HAP-1 (cell line): ENCODE measurements at places on chromosomes 4 and X.

- peak; percentile 52 for DNase-seq
Measured at GRCh38 chrX:110992611-110993010, 103.4 kb upstream of the PAK3 start.

DNA sequence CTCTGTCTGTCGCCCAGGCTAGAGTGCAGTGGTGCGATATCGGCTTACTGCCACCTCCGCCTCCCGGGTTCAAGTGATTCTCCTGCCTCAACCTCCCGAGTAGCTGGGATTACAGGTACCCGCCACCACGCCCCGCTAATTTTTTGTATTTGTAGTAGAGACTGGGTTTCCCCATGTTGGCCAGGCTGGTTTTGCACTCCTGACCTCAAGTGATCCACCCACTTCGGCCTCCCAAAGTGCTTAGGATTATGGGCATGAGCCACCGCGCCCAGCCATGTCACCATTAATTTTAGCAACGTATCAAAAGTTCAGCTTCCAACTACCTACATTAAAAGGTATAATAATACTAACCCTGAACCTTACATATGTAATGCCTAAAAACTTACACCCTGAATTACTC, 940 bp upstream of the UTP3 start:
- DNase-seq, result no peak

GRCh38 chr4:176153124-176153523, 42.3 kb downstream of the SPATA4 start:
- DNase-seq, result no peak

- no peak for DNase-seq
Measured at GRCh38 chrX:80266287-80266686, 154.0 kb upstream of the TENT5D start.

DNA sequence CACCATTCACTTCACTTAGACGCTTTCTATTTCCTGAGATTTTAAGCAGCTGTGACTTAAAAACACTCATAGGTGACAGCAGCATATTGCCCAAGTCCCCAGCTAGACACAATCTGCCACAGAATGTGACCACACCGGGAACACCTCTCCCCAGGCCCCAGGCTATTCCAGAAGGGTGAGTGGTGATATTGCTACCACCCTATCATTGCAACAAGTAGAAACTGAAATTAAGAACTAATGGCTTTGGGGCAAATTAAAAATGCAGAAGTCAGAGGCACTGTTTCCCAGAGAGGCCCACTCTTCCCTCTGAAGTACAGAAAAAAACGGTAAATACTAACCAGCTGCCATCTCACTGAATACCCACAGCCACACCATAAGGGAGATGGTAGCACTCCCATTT, 35.0 kb downstream of the QDPR start:
- no peak for DNase-seq

DNA sequence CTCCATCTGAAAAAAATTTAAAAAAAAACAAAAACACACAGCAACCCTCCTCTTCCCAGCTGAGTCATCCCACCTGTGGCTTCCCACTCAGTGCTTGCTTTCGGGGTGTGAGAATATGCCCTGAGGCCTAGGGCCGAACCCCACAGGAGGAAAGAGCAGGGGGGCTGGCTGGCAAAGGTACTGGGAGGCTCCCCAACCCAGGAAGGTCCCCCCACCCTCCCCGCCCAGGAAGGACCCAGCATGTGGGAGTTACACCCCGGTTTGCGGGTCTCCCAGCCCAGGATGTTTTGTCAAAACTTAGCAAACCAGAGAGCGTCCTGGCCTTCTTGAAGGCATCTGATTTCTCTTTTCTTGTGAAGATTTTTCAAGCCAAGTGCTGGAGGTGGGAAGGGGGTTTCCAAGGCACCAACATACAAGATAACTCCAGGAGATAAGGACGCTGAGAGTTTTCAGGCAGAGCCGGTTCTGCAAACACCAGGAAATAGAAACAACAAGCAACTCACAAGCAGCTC, 25.7 kb upstream of the CSF2RA start:
- no peak for DNase-seq

GRCh38 chrX:111779582-111779981, 96.4 kb upstream of the TRPC5OS start:
- no peak for DNase-seq

GRCh38 chr4:10305816-10306215, 151.4 kb downstream of the ZNF518B start:
- no peak for DNase-seq

DNA sequence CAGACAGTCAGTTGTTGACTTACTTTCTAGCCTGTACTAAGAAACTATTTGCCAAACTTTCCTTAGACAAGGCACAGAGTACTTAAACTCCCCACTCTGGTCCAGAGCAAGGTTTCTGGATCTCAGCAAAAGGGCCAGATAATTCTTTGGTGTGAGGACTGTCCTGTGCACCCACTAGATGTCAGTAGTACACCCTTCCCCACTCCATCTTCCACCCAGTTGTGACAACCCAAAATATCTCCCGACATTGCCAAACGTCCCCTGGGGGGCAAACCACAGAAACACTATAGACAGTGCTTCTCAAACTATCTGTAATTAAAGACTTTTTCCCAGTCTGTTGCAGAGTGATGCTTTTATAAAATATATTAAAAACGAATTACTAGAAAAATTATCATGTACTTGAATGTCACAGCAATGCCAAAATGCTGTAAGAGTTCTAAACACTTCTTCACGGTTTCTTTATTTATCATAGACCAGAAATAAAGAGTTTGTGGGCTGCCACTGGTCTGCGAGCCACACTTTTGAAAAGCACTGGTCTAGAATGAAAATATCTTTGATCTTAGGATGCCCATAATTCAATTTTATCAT, 203.5 kb downstream of the PRDM5 start:
- peak; percentile 29 for DNase-seq

DNA sequence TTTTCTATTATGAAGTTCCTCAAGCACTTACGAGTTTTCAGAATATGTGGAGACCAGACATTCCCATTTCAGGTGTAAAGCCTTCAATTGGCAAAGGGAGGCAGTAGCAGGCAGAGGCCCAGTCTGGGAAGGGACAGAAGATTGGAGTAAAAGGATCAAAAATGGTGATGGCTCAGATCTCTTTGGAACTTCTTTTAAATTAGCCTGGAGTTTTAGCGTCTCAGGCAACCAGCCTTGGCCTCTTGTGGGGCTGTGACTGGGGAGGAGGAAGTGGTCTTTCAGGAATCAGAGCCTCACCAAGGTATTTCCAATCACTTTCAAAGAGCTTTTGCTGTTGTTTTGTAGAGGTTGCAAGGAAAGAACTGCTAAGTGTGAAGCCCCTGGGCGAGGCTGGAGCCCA, 239.1 kb downstream of the FRAS1 start:
- DNase-seq, result no peak

- DNase-seq, result no peak
Measured at GRCh38 chr4:151960449-151961230, 199.8 kb upstream of the GATB start.

GRCh38 chr4:3410401-3411135, 31.2 kb upstream of the HGFAC start:
- no peak for DNase-seq

DNA sequence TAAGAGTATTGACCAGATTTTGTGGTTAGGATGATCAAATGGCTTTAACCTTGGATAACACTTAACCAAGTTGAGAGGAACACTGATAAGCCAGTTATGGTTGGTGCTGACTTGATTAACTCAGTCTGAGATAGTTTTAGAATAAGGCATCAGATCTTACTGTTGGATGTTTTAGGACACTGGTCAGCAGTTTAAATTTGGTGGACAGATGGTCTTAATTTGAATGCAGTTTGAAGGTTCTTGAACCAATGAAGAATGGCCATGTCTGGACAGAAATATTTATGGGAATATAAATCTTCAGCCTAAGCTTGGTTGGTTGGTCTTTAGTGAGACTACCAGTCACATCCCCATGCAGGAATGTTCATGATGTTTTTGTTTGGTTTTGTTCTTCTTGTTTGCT, 2.6 kb upstream of the GIMD1 start:
- DNase-seq, result no peak

DNA sequence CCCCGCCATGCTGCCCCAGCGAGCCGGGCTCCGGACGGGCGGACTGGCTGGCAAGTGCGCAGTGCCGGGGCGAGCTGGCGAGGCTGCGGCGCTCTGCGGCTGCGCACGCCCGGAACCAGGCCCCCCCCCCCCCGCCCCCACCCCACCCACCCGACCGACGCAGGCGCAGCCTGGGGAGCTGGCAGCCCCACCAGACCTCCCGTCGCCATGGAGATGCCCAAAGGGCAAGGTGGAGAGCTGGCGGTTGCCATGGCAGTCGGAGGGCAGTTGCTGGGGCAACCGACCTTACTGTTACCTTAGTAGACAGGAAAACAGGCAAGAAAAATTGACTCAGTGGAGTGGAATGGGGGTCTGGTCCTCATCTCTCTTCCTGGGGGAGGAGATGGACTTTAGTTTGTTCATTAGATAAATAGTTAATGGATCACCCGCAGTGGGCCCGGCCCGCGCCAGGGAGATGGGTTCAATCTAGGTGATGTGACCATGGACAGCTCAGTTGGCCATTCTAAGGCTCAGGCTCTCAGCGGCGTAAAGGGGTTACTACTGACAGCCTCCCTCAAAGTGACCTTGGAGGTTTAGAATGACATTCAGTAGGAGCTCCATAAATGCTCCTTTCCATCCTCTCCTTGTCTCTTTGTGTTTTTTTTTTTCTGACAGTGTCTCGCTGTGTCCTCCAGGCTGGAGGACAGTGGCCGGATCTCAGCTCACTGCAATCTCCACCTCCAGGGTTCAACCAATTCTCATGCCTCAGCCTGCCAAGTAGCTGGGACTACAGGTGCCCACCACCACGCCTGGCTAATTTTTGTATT, at the start of gene PCSK1N:
Gene PCSK1N (minus strand): TSS at position 87 of the 806 bp plus-strand sequence. CDS start 78 bp downstream, at position 9.
- DNase-seq, result no peak

DNA sequence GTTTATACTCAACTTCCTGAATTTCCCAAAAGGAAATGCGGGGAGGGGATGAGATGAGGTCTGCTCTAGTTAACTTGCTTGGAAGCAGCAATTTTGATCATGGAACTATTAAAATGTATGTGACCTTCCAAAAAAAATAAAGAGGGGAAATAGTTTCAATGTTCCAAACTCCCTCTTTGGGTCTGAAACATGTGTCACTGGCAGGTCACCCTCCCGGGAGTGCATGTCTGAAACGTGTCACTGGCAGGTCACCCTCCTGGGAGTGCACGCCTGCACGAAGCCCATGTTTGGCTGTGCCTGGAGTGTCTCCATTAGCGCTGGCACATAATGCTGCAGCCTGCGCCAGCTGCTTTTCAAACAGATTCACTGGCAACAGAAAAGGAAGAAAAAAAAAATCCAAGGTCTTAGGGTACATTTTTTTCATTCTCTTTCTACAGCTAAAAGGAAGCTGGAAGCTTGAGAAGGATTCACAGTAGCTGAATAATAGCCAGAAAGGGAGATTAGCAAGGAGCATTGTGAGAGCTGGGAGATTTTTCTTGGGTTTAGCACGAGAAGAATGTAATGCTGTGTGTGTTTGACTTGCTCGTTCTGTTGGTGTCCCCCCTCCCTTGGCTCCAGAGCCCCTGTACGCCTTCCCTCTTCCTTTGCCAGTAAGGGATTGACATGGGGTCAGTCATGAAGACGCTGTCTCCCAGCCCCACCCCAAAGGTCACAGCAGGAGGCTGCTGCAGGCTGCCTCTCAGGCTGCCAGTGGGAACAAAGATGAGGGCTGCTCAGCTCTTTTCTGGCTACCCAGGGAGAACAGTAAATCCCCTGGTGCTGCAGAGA, 39.2 kb upstream of the TLR3 start:
- peak; percentile 45 for DNase-seq

- no peak for DNase-seq
Measured at GRCh38 chrX:29948653-29949052, 266.7 kb upstream of the MAGEB2 start.

- peak; percentile 96 for DNase-seq
Measured at GRCh38 chr4:140153718-140154571, at the start of gene MAML3. TSS of gene MAML3 (minus strand) at chr4:140154184. CDS start at chr4:140153327, 857 bp downstream.

GRCh38 chr4:75561789-75562188, 5.9 kb downstream of the ODAPH start:
- peak; percentile 9 for DNase-seq

GRCh38 chr4:159736411-159736810, 633.5 kb downstream of the RAPGEF2 start:
- DNase-seq, result no peak

GRCh38 chr4:123485601-123486000, 89.0 kb downstream of the SPRY1 start:
- DNase-seq, result no peak

GRCh38 chrX:36462142-36462541, 542.6 kb downstream of the CFAP47 start:
- DNase-seq, result no peak

DNA sequence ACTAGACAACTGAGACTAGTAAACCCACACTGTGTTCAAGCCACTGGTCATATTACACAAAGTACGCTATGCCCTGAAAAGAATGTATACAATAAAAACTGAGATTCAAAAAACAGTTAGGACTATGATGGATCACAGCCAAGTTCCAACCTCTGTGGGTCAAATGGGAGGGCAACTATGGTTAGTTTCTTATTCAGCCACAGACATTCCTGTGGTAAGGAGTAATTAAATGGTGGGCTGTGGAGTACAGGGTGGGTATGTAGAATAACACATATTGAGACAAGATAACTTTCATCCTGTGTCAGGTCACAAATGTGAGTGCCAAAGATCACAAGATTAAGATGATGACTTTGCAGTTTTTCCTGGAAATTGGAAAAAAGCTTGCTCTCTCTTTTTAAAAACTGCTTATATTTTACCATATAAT, 167.2 kb downstream of the NPNT start:
- DNase-seq, result peak; percentile 46

GRCh38 chr4:182752158-182752910, 164.9 kb downstream of the DCTD start:
- peak; percentile 40 for DNase-seq

DNA sequence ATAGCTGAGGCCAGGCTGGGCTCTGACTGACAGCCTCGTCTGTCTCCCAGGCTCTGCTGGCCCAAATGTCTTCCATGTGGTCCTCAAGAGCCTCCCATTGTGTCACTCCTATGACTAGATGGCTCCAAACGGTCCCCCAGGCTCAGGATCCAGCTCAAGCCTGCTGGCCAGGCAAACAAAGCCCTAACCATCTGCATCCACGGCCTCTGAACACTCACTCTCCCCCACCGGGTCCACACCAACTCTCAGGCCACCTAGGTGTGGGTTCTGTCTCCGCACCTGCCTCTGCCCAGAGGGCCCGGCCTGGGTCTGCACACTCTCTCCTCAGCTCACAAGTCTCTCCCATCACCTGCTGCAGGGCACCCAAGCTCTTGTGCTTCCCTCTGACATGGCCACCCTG, 52.9 kb downstream of the JAKMIP1 start:
- DNase-seq, result no peak

GRCh38 chr4:61517144-61517543, 317.0 kb downstream of the ADGRL3 start:
- DNase-seq, result no peak
